ENCODE measurements at places on chromosomes 11 and 22.

- no peak for DNase-seq
These were observed 420.0 kb downstream of the METTL15 start for GRCh38 chr11:28528217-28528616.

DNA sequence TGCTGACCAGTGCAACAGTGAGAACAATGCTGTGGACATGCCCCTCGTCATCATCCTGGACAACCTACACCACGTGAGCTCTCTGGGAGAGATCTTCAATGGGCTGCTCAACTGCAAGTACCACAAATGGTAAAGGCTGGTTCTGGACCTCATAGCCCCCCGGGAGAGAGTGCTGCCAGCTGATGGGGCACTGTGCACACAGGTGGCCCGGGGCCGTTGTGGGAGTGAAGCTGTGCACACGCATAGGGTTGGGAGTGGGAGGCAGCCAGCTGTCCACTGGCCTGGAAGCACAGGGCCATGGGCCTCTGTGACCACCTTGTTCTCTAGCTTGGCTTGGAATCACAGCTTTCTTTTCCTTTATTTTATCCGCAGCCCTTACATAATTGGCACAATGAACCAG, 57.0 kb downstream of the DBX1 start:
- no peak for DNase-seq

DNA sequence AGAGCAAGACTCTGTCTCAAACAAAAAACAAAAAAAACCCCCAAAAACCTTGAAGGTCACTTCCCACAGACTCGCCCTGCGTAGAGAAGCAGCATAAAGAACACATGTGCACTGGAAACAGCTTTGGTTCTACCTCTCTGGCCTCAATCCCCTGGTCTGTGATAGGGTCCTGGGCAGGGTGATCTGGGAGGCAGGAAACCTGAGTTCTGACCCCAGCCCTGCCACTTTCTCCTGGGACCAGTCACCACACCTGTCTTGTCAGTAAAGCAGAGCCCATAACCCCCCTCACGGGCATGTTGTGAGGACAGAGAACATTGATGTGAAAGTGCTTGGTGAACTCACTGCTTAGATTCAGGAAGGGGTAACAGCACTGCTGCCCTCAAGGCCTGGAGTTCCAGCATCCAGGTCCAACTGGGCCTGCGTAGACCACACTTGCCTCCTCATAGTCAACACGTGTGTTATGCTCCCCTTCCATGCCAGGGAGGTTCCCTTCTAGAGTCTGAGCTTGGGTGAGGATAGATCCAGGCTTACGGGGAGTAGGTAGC, 11.4 kb downstream of the UCP2 start:
- DNase-seq, result no peak

DNA sequence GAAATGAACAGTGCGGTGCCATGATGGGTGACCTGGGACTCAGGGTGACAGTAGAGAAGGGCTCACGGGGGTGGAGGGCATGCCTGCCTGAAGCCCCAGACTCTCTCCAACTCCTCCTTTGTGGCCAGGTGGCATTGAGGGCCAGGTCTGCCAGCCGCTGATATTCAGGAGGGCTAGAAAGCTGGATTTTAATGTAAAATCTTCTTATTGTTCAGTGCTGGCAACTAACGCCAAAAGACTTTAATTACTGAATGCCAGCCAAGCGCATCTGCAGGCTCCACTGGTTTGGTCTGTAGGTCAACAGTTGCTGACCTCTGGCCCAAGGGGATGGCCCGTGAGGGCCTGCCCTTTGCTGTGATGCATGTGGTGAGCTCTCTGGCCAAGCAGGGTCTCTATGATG, 10.3 kb downstream of the MRGPRG start:
- no peak for DNase-seq

DNA sequence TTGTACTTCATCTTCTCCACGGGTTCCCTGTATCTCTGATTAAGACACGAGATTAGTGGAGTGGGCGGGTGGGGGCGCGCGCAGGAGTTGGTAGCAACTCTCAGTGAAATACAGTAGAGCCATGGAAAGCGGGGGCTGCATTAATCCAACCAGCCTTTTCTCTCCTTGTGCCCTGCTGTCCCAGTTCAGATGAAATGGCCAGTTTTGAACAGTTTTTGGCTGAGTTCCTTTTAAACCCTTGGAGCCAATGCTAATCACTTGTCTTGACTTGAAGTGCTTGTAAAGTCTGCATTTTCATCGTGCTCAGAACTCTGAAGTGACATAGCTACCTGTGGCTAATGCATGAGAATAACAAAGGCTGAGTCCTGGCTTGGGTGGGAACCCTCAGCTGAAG, 734 bp upstream of the TMEM123 start:
- DNase-seq, result peak; percentile 58

DNA sequence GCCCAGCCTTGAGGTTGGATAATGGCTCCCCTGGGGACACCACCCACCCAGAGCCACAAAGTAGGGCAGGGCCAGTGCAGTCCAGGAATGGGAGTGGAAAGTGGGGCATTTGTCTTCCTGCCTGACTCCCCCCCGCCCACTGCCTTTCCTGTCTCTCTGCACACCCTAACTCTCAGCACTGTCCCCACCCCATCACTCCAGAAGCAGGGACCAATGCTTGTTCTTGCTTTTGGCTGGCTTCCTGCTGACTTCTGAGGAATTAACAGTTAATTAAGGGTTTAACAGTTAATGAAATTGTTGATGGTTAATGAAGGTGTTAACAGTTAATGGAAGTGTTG, 4.7 kb downstream of the PITPNM1 start:
- DNase-seq, result no peak

- no peak for DNase-seq
These were observed 52.4 kb upstream of the INCENP start for GRCh38 chr11:62071408-62071807.
